ENCODE measurements at places on chromosomes 3 and 15.

DNA sequence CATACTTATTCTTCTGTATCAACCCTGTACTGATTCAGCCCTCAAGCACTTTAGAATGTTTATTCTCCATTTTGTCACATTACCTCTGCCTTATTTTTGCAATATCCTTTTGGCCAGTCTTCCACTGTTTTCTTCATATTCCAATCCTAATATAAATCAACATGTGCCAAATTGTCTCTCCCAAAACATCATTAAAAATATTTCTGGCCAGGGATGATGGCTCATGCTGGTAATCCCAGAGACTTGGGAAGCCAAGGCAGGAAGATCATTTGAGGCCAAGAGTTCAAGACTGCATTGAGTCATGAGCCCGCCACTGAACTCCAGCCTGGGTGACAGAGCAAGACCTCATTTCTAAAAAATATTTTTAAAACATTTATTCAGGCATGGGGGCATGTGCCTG is 641.4 kb upstream of the CBLB start:
- no peak for DNase-seq

- DNase-seq, result no peak
Measured at GRCh38 chr3:164673738-164674137, 404.6 kb downstream of the SI start.

DNA sequence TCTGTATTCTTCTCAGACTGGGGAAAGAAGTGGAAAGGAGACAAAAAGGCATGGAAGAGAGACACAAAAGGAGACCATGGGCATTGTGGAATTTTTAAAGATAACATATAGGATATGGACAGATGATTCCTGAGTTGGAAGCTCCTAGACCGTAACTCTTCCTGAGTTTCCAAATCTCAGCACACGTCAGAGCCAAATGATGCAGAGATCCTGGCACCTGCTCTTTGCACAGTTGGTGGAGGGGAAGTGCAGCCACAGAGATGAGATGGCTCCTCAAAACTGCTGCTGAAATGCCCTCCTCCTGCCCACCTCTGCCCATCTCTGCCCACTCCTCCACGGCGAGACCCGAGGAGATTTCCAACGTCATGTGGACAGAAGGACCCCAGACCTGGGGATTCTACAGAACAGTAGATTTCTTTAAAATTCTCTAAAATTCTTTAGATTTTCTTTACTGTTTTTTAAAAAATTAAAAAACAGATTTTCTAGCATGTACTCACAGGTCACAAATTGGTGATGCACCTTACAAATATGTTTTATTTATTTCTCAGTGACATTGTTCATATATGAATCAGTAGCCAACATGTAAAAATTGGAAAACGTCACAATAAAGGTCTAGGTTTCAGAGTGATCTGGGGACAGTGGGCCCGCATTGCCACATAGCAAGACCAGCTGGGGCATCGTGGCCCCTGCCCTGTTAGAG is 8.1 kb downstream of the CPN2 start:
- no peak for DNase-seq

- DNase-seq, result no peak
Measured at GRCh38 chr3:58383904-58384303, 49.7 kb downstream of the PDHB start.

- DNase-seq, result no peak
Measured at GRCh38 chr3:78791753-78792152, 976.0 kb downstream of the ROBO1 start.

DNA sequence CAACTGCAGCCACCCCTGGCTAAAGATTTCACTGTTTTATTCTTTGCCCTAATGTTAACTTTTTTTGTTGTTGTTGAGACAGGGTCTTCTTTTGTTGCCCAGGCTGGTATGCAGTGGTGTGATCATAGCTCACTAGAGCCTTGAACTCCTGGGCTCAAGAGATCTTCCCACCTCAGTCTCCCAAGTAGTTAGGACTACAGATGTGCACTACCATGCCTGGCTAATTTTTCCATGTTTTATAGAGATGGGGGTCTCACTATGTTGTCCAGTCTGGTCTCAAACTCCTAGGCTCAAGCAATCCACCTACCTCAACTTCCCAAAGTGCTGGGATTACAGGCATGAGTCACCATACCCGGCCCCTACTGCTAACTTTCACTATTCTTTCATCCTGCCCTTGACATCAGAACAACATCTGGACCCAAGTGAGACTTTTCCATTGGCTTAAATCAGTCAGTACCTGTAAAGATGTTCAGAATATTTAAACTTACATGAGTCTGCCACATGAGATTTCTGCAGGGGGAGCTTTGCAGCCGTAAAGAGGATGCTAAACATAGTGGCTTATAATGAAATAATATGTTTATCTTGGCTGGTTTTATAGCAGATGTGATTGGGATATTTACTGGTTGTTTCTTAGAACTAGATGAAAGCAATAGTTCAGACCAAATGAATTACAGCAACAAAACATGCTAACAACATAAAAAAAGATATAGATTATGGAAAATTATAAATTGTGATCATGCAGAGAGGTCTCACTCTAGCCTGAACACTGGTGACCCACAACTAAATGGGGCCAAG is 73.6 kb downstream of the HMG20A start:
- DNase-seq, result no peak

Data from NCI-H748 treated with DMSO at 0.1 percent for 48 hours (cell line).